ENCODE measurements at places on chromosomes 3 and 15.

DNA sequence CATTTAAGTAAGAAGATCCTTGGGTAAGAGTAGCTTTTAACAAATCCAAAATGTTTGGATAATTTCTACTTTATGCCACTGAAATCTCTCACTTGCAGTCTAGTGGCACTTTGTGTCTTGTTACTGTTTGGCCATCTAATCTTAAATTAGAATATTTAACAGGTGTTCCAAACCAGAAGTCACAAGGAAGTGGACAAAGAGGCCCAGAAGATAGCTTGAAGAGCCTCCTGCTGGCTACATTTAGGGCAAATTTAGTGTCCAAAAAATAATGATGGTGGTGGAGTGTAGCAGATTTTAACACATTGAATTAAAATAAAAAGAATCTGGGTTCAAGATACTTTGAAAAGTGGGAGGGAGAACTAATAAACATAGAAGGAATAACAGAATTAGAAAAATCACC is 172.2 kb downstream of the GHSR start:
- DNase-seq = no peak

- DNase-seq = no peak
These were observed 50.8 kb upstream of the MUC13 start for GRCh38 chr3:124985349-124985748.

DNA sequence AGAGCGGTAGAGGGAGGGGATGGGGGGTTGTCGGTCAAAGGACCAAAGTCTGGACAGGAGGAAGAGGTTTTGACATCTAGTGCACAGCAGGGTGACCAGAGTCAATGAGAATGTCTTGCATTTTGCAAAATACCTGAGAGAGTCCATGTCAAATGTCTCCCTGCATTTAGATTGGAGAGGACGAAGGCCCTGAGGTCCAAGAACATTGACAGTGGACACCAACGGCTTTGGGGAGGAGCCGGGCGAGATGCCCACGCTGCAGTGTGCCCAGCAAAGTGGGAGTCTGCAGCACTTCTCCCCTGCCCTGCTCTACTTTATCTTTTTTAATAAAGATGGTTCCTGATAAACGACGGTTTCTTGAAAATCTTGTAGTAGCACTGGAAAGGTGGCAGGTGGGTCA is 67.4 kb upstream of the TAMM41 start:
- no peak for DNase-seq

DNA sequence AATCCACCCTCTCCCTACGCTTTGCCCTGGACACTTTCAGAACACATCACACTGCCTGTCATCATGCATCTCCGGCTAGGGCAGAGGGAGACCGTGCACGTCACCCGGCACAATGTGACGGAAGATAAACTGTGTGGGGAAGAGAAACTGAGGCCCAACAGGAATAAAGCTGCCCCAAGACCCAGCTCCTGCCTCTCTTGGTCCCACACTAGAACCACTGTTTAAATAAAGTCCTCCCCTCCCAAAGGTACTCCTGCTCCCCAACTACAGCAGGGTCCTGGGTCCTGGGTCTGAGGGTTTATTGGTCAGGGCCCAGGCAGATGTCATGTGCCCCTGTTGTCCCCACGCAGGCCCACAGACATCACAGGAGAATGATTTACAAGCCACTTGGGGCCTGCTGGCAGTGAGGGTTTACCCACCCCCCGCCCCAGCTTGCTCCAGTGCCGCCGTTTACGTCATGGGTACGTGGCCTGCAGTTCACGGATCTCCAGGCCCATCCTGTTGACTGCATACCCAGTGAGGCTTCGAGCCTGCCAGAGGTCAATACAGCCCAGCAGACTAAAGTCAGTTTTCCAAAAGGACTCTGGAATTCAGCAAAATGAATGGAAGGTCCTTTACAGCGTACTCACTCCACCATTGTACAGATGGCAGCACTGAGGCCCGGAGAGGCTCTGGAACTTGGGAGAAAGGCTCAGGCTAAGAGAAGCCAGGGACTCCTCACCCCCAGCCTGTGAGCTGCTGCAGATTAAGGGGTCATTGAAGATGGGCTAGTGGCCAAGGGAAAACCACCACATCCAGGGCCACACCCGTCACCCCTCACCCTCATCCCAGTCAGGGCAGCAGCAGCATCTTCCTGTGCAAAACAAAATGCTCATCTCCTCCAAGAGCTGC is 23.2 kb downstream of the ALS2CL start:
- DNase-seq = no peak

DNA sequence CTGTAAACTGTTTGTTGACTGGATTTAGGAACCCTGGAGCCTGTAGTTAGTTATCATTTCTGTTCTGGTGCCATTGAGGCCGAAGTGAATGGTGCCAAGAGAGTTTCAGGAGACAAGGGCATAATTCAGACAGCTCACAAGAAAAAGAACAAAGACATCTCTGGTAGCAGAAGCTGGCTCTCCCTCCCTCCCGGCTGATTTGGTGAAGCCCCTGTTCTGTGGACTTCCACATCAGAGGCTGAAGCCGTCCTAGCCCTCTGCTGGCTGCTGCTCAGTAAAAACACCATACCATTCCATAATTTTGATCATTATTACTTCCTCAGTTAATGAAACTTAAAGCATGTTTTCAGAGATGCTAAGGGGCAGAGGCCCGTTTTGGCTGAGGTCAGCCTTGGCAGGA is 381.2 kb upstream of the WNT5A start:
- DNase-seq = no peak

- DNase-seq = no peak
These were observed 21.6 kb downstream of the RNU5B-1 start for GRCh38 chr15:65326117-65326526.

DNA sequence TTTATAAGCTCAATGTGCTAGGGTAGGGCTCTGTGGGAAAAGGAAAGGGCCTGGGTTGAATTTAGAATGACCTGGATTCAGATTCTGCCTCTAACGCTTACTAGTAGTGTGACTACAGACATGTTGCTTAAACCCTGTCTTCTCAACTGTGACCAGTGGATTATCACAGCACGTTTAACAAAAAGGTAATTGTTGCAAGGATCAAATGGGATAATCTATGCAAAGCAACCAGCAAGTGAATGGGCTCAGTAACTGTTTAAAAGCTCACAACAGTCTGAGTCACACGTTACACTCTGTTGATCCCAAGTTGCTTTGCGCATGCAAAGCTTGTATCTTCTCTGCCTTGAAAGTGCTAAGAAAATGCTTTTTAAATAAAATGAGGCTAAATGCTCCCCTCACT is 236.5 kb downstream of the IL20RB start:
- no peak for DNase-seq

GRCh38 chr15:86373147-86373546 is 293.5 kb downstream of the AGBL1 start:
- DNase-seq = no peak

GRCh38 chr3:77362936-77363335 is 323.0 kb downstream of the ROBO2 start:
- no peak for DNase-seq

DNA sequence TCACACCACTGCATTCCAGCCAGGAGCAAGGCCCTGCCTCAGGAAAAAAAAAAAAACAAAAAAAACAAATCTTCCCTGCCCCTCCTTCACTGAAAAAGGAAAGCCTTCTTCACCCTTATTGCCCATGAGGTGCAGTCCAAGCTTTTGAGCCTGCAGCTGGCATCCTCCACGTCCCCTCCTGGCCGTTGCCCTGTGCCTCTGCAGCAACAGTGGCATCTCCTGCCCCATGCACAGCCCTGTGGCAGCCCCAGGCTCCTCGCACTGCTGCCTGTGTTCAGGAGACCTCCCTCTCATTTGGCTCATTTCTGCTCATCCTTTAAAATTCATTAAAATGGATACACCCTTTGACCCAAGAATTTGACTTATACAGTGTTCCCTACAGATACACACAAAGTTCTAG is 72.7 kb upstream of the PLXNA1 start:
- no peak for DNase-seq

DNA sequence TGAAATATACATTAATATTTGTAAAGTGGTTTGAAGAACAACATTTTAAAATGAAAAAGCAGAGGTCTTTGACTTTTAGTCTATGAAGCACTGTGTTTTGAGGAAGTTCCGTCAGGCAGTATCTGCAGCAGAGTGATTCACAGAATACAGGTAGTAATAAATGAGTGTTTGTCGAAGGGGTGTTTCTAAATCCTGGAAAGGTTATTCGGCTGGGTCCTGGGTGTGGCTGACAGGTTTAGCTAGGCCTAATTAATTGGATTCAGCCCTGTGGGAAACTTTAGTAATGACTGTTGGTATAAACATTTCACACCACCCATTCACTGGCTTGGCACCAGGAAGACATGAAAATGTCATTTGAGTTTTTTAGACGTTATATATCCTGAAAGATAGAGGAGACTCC is 51.3 kb downstream of the TIPARP start:
- no peak for DNase-seq

GRCh38 chr3:183287301-183287971 is 34.4 kb downstream of the B3GNT5 start:
- no peak for DNase-seq

DNA sequence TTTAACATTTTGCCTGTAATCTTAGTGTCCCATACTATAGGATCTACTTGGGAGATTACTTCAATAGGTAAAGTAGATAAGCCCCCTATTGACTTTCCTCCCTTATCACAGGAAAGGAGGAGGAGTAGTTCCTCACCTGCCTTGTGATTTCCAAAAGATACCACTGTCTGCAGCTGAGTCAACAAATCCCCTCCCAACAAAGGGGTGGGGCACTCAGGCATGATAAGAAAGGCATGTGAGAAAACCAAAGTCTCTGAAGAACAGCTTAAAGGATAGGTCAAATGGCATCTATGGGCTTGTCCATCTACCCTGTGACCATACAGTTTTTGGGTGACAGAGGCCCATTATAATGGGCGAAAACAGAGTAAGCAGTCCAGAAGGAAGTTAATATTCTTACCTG is 71.3 kb upstream of the WNT7A start:
- DNase-seq = no peak

- no peak for DNase-seq
These were observed 10.1 kb downstream of the UBE2E1 start for GRCh38 chr3:23815879-23816278.

- DNase-seq = no peak
These were observed 22.9 kb upstream of the CCNL1 start for GRCh38 chr3:157182879-157183278.

GRCh38 chr3:114207768-114208167 is 28.9 kb upstream of the DRD3 start:
- DNase-seq = no peak

- no peak for DNase-seq
These were observed 133.4 kb upstream of the SMAD3 start for GRCh38 chr15:66931768-66932633.

GRCh38 chr3:20648921-20649381 is 462.9 kb upstream of the SGO1 start:
- DNase-seq = no peak

- no peak for DNase-seq
These were observed 152.9 kb downstream of the IGF1R start for GRCh38 chr15:98801234-98801561.

DNA sequence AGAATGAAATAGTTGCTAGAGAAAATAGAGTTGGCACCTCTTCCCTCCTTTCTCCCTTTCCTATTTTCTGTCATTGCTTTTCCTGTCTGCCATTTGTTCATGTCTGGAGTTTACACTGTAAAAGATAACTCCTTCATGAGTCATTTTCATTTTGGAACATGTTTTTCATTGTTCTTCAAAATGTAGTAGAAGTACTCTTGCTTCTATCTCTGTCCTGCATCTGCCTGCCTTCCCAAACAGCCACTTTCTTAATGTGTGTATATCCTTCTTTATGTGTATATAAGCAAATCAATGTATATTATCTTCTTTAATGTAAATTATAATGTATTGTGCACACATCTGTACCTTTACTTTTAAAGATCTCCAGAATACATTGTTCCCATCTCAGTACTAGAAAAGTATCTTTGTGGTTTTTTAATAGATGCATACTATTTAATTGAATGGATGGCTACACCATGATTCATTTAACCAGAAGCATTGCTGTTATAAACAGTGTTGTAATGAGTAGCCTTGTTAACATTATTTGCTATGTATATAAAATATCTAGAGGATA is 41.1 kb downstream of the TSC22D2 start:
- no peak for DNase-seq

DNA sequence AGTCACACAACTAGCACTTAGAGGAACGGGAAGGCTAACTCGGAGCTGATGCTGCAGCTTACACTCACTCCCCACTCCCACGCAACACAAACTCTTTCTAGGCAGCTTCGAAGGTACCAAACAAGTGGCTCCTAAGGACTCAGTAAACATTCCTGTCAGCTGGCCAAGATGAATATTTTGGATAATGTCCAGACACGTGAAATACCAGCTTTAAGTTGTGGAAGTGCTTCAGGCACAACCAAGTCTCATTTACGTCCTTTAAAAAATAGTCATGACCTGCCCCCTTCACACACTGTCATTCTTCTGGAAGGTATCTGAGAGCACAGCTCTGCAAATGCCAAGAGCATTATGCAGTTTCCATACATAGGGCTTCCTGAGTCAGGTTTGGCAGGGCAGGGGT is 1005.9 kb upstream of the CFAP20DC start:
- no peak for DNase-seq

GRCh38 chr3:194512895-194513601 is 26.2 kb upstream of the ATP13A3 start:
- no peak for DNase-seq

- DNase-seq = no peak
These were observed 193.1 kb downstream of the NR1D2 start for GRCh38 chr3:24137958-24138875.

DNA sequence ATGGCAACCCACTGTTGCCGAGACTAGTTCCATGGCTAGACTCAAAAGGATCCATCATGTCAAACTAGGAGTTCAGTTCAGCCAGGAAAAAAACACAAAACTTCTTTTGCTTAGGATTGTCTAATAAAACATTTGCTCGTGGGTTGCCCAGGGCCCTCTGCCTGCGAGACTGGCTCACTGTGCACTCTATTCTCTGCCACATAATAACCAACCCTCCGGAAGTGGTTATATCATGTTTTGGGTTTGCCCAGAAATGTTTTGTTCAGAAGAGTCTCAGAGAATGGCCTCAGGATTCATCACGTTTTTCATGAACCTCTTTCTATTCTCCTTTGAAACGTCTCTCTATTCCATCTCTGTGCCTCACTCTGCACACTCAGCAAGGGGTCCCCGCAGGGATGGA is 216.1 kb downstream of the SV2B start:
- DNase-seq = no peak

DNA sequence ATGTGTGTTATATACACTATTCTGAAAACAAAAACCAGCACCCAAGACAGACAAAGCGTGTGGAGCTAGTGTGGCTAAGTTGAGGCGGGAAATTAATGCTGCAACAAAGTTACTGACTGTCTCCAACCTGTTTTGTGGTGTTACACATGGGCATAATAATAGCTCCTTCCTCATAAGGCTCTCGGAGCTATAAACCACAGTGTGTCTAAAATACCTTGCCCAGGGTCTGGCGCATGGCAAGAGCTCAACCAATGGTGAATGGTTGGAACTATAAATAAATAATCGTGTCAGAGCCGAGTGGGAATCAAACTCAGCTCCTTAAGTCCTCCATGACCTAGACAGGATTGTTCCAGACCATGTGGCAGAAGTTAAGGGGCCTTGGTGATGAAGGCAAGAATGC is 35.9 kb upstream of the TFRC start:
- DNase-seq = no peak

DNA sequence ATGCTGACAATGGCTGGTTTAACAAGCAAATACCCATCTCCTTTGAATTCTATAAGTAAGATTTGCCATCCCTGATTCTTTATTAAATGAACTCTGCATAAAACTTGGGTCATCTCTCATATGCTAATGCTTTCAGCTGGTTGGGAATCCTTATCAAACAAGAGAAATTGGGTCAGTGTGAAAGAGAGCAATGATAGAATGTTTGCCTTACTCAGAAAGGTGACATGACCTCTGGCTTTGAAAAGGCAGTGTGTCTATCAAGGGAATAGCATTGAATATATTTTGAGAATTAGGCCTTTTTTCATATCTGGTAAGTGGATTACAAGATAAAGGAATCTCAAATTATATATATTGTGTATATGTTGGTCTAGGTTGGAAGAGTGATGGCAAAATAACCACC is 8.7 kb upstream of the SLC7A14 start:
- no peak for DNase-seq

Measured in cortex of kidney (tissue), 1 donor.